ENCODE measurements at places on chromosomes 12 and 14. TPM values are rescaled to one million over a fixed set of nuclear protein-coding genes. Genes with fewer than 3 reads are reported as not detected.

Gene SH2B3
- total RNA-seq = 48.6 TPM

Gene PLA2G1B
- total RNA-seq = not detected

DNA sequence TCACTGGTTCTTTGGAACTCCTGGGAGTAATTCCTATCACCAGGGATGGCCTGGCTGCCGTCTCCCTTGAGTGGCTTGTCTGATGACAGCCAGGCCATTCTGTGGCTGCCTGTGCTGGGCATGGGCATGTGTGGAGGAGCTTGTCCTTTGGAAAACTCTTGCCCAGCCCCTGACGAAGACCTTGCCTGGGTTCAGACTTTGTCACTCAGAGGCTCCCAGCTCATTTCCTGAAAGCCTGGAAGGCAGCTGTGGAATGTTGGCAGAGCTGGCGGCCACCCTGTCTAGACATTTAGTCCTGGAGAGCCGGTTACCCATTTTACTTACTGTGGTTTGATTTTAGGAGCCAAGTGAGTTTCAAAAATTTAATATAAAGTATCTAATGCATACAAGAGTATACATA lies 34.0 kb downstream of the TUNAR start:
- H3K27me3 ChIP-seq = no peaks in the 10 kb centered on the region
- no peak for DNase-seq
- no peak overlapping the region for H3K4me3 ChIP-seq
- no peaks in the 10 kb centered on the region for H3K4me1 ChIP-seq
- H3K36me3 ChIP-seq = no peaks in the 10 kb centered on the region

- H3K27me3 ChIP-seq = no peaks in the 10 kb centered on the region
- H3K27ac ChIP-seq = no peak overlapping the region
- no peaks in the 10 kb centered on the region for H3K4me1 ChIP-seq
- no peak for DNase-seq
- H3K4me3 ChIP-seq = no peak overlapping the region
Measured at GRCh38 chr12:117699118-117699517, 269.7 kb downstream of the KSR2 start.

DNA sequence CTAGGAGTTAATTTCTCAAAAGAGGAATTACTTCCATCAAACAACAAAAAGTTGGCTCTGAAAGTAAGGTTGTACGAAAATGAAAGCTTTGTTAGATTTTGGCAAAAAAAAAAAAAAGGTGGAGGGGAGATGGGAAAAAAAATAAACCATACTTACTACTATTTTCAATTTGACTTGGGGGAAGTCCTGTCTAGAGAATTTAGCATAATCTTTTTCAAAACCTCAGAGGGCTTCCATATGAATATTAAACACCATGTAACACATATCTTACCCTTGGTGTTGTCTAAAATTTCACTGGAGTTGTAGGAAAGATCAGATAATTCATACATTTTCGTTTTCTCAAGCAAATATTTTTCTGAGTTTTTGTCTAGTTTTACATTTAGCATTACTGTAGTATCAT lies 17.5 kb downstream of the GRIP1 start:
- no peak overlapping the region for H3K4me3 ChIP-seq
- H3K36me3 ChIP-seq = no peaks in the 10 kb centered on the region
- H3K4me1 ChIP-seq = peaks cover 13% of the 10 kb centered on the region
